ENCODE measurements at places on chromosomes 6 and 20.

DNA sequence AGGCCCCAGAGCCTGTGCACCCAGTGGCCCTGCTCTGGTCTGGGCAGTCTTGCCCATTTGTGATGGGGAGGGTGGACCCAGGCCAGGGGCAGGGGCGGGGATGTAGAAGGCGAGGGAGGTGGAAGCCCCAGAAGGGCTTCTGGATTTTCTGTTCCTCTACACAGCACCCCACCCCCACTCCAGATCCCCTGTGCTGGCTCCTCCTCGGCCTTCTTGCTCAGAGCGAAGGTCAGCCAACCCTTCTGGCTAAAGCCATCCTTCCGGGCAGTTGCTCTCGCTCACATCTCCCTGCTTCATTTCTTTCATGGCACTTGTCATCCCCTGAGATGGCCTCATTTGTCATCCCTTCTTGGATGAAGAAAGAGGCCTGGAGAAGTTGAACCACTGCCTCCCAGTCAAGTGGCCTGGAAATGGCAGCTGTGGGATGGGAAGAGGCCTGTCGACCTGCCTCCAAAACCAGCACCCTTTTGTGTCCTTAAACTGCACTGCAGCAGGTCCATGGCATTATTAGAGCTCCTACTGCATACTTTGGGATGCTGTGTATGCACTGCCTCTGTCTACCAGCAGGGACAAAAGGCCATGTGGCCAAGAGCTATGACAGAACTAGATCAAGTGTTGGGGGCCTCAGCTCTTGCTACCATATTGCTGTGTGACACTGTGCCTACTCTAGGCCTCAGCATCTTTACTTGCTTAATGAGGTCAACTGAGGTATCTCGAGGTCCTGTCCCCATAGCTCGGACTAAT lies 19.9 kb downstream of the PEDS1 start:
- no peak for DNase-seq

DNA sequence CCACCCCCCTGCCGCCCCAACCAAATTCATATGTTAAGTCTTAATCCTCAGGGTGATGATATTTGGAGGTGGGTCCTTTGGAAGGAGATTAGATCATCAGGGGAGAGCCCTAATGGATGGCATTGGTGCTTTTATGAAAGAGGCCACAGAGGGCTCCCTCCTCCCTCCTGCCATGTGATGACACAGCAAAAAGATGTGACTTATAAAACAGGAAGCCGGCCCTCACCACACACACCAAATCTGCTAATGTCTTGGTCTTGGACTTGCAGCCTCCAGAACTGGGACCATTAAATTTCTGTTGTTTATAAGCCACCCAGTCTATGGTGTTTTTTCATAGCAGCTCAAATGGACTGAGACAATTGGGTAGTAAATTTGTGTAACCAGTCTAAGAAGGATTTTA lies 176.3 kb downstream of the ADGRG6 start:
- DNase-seq, result peak; percentile 7

DNA sequence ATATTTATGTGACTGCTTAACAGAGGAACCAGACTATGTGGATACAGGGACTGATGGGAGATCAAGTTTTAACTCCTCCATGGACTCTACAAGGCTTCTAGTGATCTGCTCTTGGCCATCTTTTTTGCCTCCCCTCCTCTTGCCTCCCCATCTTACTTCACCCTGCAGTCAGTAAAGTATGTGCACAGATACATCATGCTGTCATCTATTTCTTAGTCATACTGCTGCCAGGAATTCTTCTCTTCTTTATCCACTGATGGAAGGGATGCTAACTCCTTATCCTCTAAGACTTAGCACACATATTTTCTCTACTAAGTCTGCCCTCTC lies 27.6 kb upstream of the FAM83C start:
- no peak for DNase-seq

DNA sequence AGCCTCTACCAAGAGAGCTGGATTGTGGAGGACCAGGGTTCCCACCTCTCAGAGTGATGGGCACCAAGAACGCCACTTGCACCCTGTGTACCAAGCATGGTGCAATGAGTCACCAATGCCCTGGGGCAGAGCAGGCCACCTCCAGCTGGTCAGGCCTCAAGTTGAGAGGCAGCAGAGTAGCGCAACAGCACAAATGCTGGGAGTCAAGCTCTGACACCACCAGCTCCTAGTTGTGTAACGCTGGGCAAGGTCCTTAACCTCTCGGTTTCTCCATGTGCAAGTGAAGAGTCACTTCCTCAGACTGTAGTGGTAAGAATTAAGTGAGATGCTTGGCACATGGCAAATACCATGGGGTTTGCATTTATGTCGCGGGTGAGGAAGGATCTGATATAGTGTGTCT lies 25.6 kb downstream of the GFOD1 start:
- DNase-seq, result no peak

GRCh38 chr6:148700741-148701311 lies 46.0 kb upstream of the UST start:
- no peak for DNase-seq

GRCh38 chr6:97068211-97068610 lies 143.7 kb downstream of the KLHL32 start:
- peak; percentile 35 for DNase-seq

GRCh38 chr6:40620574-40621240 lies 33.5 kb upstream of the LRFN2 start:
- DNase-seq, result no peak

- no peak for DNase-seq
Observed at GRCh38 chr6:110643175-110643574, 166.8 kb upstream of the SLC22A16 start.

DNA sequence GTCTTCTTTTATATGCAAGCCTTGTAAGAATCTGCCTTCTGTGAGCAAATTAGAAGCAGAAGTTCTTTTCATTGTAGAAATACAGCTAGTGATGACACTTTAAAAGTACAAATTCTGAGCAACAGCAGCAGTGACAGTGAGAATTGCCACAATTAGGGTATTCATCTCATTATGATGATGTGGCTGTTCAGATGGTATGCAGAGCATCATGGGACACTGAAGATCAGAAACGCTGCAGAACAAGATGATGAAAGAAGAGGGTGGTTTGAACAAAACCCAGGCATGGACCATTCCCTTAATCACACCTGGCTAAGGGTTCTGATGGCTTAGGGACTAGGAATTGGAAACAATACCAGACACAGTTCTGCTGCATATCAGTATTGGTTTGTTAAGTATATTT lies 312.7 kb upstream of the TBX18 start:
- DNase-seq, result no peak

- DNase-seq, result no peak
Observed at GRCh38 chr20:51500936-51501335, 41.6 kb downstream of the NFATC2 start.

DNA sequence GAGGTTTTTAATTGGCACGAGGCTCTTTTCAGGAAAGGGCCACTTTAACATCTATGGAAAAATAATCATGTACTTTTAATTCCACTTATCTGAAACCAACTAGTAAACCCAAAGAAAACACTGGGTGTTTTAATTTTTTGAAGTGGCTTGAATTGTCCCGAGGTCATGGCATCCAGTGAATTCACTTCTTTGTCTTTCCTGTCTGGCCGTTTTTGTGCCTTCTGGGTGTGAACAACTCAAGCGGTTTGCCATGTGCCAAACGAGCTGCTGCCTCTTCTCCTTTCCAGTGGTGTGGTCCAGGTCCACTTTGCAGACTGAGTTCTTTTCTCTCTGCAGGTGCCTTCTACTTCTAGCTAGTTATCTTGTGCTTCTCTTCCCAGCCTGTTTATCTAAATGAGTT lies 117.5 kb downstream of the PLCB4 start:
- DNase-seq, result no peak

- DNase-seq, result peak; percentile 43
Observed at GRCh38 chr6:142802124-142802523, 142.9 kb downstream of the HIVEP2 start.

DNA sequence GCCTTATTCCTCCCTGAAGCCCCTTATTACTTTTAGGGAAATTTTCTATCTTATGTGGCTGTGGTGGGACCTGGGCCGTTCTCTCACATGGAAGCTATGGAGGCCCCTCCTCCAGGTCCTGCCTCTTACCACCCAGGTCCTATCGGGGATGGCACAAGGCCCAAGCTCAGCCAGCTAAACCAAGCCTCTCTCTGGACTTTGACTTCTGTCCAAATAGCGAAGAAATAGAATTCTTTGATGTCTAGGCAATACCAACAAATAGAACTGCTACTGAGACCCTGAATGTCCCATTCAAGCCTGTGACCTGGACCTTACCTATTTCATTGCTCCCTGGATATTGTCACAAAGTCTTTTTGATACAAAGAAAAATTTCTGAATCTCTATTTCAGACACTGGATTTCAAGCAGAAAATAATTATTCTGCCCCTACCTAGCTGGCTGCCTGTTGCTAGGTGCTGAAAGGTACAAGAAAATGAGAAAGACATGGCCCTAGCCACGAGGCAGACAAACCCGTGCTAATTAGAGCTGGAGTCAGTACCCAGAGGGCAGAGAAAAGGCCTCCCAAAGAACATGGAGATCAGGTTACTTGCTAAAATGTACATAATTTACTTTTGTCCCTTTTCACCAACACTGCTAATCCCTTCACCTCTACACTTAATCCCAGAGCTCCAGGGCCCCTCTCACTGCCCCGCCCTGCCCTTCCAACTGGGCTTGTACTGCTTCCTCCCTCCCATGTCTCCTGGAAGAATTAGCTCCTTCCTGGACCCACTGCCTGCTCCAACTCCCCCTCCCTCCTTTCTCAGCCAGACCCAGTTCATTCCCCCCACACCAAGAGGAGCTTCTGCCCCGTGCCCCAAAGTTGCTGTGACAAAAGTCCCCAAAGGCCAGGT lies 15.5 kb upstream of the NNAT start:
- DNase-seq, result no peak

GRCh38 chr20:22908944-22909343 lies 126.2 kb upstream of the SSTR4 start:
- DNase-seq, result no peak

DNA sequence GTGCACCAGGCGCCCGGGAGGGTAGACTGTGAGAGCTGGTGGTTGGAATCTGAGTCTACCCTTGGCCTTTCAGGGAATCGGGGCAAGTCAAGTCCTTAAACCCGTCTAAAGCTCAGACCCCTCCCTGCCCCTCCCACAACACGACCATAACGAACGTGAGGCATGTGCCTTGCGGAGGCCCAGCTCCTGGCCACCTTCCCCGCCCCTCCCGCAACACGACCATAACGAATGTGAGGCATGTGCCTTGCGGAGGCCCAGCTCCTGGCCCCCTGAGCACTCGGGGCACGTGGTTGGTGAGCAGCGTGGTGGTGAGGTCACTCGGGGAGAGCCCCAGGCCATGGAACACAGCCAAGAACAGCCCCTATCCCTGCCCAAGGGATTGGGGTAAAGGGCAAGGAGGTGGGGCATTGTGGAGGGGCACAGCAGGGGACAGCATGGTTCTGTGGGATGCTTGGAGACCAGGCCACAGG lies 132.2 kb downstream of the TAF4 start:
- DNase-seq, result no peak

GRCh38 chr6:147677647-147678046 lies 169.2 kb downstream of the SAMD5 start:
- DNase-seq, result no peak

DNA sequence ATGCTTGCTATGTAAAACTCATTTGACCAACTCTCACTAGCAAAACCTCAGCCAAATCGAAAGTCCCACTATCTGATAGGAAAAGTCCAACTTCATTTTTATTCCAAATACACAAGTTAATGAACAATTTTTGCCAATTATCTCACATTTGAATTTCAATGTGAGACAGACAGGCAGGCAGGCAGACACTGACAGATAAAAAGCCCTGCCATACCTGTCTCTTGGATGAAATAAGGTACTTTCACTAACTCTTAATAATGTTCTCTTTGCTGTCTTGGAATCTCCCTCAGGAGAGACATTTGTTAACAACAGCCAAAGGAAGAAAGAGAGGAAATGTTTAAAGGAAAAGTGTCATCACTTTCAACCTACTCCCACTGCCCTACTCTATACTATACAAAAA lies 82.0 kb downstream of the RNGTT start:
- no peak for DNase-seq

DNA sequence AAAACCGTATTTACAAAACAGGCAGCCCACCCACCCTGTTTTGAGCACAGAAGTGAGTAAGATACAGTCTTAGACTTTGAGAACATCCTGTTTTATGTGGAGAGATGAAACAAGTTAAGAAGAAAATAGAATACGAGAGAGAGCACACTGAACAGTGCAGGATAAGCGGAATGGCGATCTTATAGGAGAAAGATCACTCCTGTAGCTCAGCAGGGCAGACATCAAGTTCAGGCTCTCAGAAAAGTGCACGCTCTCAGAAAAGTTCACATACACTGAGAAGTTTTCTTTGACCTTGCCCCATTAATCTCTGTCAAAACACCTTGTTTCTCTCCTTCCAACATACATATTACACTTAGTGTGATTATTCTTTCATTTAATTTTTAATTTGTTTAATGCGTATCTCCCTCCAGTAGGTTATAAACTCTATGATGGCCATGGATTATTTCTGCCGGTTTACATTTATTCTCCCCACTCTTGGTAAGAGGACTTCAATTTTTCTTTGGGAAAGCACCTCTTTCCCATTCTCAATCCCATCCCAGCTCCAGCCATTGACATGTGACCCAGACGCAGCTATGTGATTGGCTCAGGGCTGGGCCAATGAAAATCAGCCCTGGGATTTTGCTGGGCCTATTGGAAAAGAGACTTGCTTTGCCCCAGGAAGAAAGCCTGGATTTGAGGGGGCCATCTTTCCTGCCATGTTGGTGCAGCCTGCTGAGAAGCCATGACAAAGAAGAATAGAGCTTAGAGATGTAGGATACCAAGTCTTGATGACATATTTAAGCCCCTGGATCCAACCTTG lies 16.2 kb downstream of the KCNB1 start:
- no peak for DNase-seq

DNA sequence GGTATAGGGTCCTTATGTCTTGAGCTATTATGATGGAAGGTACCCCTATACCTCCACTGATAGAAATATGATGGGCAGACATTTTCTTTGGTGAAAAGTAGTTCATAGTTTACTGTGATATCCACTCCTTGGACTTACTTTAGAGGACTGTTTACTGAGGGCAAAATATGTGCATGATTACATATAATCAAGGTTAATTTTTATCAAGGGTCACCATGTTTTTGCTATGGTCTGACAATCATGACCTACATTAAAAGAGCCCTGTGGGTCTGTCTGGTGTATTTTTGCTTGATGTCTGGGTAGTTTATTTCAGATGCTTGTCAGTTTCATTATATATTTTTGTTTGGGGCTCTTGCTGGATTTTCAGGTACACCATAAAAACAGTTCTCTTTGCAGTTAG lies 40.1 kb downstream of the CDKAL1 start:
- no peak for DNase-seq

DNA sequence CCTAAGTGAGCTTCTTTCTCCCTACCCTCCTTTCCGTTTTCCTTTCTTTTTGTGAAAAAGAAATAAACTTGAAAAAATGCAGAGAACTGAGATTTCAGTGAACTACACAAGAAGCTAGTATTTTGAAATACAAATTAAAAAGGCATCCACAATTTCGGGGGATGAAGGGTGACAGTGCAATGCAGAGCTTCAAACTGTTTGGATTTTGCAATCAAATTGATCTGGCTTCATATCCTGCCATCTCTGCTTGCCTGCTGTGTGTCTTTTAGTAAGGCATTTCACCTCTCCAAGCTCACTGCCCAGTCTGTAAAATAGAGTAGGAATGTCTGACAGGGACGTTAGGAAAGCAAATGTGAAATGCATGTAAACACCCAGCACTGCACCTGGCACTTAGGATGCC lies 258.0 kb downstream of the HACE1 start:
- no peak for DNase-seq

- no peak for DNase-seq
Observed at GRCh38 chr20:10445758-10446157, 10.7 kb downstream of the SLX4IP start.

GRCh38 chr20:15059438-15059837 lies 722.0 kb upstream of the FLRT3 start:
- no peak for DNase-seq
